NCI-H510A treated with DMSO at 0.1 percent for 48 hours (cell line): ENCODE measurements at places on chromosomes 13 and 19.

GRCh38 chr13:43986421-43986981, 106.8 kb downstream of the LACC1 start:
- DNase-seq = peak; percentile 75

- no peak for DNase-seq
Measured at GRCh38 chr19:23561341-23561740, 125.7 kb downstream of the ZNF675 start.

DNA sequence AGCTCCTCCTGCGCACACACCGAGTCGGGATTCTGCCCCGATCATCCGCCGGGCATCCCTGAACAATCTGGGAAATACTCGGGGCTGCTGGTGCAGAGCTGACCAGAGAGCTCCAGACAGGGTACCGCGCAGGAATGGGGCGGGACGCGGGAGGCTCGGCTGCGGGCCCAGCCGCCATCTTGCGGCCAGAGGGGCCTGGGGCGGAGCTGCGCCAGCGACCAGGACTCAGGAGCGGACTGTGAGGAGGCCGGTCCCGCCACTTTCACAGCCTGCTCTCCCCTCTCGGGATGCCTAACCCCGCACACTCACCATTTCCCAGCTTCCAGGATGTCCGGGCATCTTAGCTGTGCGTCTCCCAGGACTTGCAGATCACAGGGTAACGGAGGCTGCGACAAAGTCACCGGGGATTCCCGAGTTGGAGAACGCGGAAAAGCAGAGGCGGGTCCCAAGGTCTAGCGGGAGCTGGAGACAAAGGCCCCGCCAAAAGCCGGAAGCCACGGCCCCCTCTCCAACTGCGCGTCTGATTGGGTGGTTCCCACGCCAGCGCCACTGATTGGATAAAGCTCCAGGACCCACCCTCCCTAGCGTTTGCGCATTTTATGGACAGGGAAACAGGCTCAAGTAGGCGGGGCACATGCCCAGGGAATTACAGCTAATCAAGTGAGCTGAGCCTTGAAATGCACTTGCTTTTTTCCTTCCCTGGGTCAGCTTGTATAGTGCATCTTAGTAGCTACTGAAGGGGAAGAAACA, 15.8 kb upstream of the ZNF43 start:
- peak; percentile 91 for DNase-seq

- no peak for DNase-seq
Measured at GRCh38 chr19:6225232-6225865, 54.4 kb downstream of the MLLT1 start.

GRCh38 chr13:108383667-108384066, 114.1 kb downstream of the TNFSF13B start:
- no peak for DNase-seq

DNA sequence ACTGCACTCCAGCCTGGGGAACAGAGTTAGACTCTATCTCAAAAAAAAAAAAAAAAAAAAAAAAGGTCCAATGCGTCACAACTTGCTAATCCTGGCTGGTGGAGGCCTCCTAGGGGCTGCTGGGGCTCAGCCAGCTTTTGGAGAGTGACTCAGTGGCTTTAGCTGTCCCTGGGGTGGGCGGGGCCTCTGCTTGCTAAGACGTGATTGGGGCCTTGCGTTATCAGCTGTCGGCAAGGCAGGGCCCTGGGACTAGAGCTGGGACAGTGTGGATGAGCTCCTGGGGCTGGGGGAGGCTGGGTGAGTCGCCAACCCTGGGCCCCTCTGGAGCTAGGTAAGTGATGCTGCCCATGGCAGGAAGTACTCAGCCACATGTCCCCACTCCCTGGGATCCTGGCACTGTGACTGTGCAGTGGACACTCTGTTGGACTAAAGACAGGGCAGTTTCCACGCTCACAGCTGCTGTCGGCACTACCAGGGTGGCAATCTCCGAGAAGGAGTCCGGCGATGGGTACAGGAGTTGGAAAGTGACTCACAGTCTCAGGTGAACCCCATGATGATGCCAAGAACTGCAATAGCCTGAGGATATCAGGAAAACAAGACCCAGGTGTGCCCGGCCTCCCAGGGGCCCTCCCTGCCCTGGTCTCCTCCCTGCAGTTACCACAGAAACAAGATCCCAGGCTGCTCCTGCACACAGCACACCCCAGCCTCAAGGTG, 32.2 kb downstream of the F2RL3 start:
- DNase-seq = no peak

- no peak for DNase-seq
Measured at GRCh38 chr13:27036236-27036981, 135.2 kb downstream of the USP12 start.

GRCh38 chr19:18647371-18647767, 10.5 kb downstream of the KLHL26 start:
- DNase-seq = no peak

- no peak for DNase-seq
Measured at GRCh38 chr13:44676534-44676933, 100.4 kb upstream of the TSC22D1 start.
